ENCODE measurements at places on chromosomes 11 and 22. TPM values are rescaled to one million over a fixed set of nuclear protein-coding genes. Genes with fewer than 3 reads are reported as not detected.

- H3K27me3 ChIP-seq = peaks cover 6% of the 10 kb centered on the region
- peaks cover 47% of the 10 kb centered on the region for H3K36me3 ChIP-seq
- no peak for DNase-seq
- H3K4me1 ChIP-seq = peaks cover 7% of the 10 kb centered on the region
These were observed 603 bp downstream of the KAT5 start for GRCh38 chr11:65712633-65713076.

GRCh38 chr11:122089111-122089510 is 26.9 kb downstream of the BLID start:
- no peak overlapping the region for H3K27ac ChIP-seq
- H3K27me3 ChIP-seq = no peaks in the 10 kb centered on the region

DNA sequence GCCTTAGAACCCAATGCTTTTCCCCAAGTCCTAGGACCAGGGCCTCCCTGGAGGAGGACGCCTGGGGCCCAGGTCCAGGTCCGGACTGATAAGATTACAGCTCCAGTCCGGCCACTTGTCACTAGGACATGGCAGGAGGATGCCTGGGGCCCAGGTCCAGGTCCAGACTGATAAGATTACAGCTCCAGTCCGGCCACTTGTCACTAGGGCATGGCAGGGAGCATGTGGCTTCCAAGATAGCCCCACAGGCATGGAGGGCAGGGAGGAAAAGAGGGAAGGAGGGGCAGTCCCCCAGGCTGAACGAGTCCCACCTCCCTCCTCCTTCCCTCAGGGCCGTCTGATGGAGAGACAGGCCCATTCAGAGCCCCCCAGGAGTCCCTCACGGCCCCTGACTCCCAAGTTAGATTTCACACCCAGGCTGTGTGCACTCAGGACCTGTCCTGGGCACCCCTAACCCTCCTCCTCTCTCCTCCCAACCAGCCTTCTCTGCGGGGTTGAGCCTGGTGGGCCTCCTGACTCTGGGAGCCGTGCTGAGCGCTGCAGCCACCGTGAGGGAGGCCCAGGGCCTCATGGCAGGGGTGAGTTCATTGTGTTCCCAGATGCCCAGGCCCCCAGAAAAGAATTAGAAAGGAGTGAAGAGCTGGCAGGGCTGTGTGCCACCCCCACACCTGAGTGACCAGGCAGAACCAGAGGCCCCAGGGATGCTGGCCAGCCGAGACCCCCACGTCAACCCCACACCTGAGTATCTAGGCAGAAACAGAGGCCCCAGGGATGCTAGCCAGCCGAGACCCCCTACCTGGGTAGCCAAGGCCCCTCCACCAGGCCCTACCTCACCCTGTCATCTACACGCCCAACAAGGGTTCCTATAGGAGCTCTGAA is 2.1 kb downstream of the TSPAN32 start:
- H3K27ac ChIP-seq = peak overlapping the region; percentile 74
- H3K4me1 ChIP-seq = peaks cover 93% of the 10 kb centered on the region
- H3K36me3 ChIP-seq = peaks cover 13% of the 10 kb centered on the region
- peak overlapping the region; percentile 81 for H3K4me3 ChIP-seq
- peak; percentile 13 for DNase-seq
- H3K27me3 ChIP-seq = no peaks in the 10 kb centered on the region

ZDHHC8 gene
- 68.4 TPM for total RNA-seq

All from T-cell (primary cell).